NCI-H1694 treated with DMSO at 0.1 percent for 48 hours (cell line): ENCODE measurements at places on chromosomes 11 and 22.

GRCh38 chr11:129075757-129076156, 116.4 kb downstream of the ARHGAP32 start:
- DNase-seq, result no peak

GRCh38 chr11:58919980-58920379, 19.3 kb upstream of the GLYATL1 start:
- no peak for DNase-seq

DNA sequence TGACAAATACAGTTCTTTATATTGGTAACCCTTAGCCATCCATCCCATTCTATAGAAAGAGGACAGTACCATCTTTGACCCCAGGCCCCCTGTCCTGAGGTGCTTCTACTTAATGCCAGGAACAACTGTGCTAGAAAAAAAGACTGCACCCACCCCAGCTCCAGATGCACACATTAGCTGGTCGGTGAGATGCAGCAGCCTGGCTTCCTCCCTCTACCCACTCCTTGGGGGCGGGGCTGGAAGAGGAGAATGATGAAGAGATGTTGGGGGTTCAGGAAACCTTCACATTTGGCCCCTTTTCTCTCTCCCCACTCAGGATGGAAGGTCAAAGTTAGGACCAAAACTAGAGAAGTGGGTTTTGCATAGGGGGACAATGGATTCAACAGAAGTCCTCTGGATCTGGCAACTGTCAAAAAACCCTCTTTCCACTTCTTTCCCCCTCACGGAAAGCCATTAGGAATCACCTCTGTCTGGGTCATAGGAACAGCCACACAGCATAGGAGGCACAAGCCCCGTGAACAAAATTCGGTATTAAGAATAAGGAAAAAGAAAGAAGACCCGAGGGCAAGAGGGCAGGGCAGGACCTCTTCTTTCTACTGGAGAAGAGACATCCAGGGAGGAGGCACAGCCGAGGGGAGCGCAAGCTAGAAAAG, 755 bp downstream of the NRIP3 start:
- DNase-seq, result no peak

DNA sequence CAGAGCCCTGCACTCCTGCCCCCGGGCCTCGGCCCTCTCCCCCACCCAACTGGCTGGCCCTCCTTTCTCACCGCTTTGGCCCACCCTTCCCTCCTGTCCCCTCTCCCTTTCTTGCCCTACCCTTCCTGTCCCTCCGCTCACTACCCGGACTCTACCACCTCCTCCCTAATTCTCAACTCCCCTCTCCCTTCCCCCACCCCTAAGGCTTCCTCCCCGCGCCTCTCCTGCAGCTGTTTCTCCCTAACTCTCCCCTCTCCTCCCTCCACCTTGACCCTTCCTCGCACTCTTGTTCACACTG, 421 bp downstream of the SLC15A3 start:
- no peak for DNase-seq

- DNase-seq, result no peak
These were observed 49.5 kb downstream of the PACS1 start for GRCh38 chr11:66119348-66120133.

GRCh38 chr11:77749232-77749631, 71.3 kb downstream of the RSF1 start:
- DNase-seq, result no peak

DNA sequence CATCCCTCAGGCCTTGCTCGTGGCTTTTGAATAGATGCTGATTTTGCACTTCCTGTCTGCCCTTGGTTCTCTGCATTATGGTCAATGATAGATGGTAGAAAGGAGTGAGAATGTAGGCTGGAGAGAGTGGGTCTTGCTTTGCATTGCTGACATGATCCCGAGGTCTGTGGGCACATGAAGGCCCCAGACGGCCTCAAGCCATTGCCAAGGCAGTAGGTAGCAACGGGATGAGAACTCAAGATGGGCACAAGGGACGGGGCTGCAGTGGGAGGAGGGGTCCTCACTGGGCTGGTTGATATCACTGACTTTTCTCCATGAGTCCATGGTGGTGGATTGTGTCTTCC, 54.0 kb downstream of the GAB4 start:
- DNase-seq, result no peak
